ENCODE measurements at places on chromosomes 11 and 22.

GRCh38 chr11:7444091-7444981 lies 41.0 kb upstream of the OLFML1 start:
- no peak for DNase-seq

GRCh38 chr11:73995731-73996130 lies 13.1 kb upstream of the UCP2 start:
- no peak for DNase-seq

DNA sequence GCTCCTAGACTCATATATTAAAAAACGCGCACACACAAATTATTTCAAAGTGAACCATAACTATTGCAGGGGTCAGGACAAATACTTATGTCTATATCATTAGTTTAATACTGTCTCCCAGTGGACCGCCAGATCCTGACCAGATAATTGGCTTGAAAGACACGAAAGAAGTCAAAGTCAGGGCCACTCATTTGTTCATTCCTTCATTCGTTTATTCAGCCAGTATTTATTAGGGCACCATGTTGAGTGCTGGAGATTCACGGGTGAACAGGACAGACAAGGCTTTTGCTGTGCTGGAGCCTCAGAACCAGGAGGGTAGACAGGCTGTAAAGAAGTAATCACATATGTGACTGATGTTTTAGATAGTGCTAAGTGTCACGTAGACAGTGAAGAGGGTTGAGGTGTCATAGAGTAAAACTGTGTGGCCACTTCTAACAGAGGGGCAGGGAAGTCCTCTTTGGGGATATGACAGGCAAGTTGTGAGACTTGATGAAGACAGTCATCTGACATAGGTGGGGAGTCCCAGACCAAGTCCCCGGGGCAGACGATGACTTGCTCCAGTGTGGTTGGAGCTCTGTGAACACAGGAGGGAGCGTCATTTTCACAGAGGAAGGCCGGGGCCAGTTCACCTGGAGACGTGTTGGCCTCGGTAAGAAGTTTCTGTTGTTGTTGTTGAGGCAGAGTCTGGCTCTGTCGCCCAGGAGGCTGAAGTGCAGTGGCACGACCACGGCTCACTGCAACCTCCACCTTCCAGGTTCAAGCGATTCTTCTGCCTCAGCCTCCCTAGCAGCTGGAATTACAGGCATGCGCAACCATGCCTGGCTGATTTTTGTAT lies 25.9 kb downstream of the RBX1 start:
- no peak for DNase-seq

GRCh38 chr22:31651664-31652063 lies 10.4 kb downstream of the PISD start:
- no peak for DNase-seq

GRCh38 chr22:30890686-30891442 lies 77.7 kb downstream of the MORC2 start:
- DNase-seq = no peak

DNA sequence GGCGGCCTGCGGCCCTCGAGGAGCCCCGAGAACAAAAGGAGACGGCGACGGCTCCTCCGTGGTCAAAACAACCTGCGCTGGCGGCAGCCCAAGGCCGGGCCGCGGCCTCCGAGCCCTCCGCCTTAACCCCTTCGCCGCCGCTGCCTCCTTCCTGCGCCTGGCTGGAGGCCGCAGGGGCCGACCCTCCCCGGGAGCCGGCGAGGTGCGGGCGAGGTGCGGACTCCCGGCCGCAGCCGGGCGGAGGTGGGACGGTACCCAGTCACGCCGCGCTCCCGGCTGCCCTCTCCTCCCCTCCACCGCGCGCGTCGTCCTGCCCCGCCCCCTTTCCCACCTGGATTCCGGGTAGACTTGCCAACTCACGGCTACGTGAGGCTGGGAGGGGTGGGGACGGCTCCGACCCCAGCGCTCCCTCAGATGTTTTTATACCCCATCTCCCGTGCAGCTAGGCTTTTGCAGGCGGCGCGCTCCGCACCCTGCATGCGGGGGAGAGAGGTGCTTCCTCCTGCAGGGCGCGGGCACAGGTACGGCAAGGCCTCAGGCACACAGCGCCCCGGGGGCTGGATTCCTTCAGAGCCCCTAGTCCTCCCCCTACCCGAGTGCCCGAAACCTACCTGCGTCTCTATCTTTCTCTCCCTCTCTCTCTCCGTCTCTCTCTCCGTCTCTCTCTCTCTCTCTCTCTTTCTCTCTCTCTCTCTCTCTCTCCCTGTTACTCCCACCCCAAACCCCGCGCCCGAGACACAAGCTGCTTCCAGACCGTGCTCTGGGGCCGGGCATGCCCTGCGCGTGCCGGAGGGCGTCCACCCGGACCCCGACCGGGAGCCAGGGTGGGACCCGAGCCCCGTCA lies 2.0 kb downstream of the PDGFB start:
- DNase-seq = no peak

DNA sequence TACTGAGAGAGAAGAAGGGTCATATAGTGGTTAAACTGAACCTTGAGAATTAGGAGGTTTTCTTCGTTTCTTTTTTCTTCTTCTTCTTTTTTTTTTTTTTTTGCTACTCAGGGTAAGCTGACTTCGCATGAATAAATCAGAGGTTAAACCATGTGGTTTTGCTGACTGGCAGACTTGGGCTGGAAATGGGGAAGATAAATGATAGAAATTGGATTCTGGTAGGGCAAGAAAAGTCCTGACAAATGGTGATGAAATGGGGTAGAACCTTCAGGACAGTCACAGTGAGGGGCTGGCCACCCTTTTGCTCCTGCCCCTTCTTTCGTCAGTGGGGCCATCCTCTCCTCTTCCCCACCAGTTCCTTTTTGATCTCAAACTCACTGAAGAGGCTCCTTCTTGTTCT lies 1.6 kb upstream of the SWAP70 start:
- DNase-seq = no peak

- DNase-seq = no peak
Observed at GRCh38 chr11:59271247-59271755, 58.6 kb upstream of the MPEG1 start.

DNA sequence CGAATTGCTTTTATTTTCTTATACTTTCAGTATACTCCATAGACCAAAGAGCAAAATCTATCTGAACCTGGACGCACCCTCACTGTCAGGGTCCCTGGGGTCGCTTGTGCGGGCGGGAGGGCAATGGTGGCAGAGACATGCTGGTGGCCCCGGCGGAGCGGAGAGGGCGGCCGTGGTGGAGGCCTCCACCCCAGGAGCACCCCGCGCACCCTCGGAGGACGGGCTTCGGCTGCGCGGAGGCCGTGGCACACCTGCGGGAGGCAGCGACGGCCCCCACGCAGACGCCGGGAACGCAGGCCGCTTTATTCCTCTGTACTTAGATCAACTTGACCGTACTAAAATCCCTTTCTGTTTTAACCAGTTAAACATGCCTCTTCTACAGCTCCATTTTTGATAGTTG lies 1077.4 kb downstream of the BRD1 start:
- DNase-seq = no peak

- no peak for DNase-seq
Observed at GRCh38 chr22:44147821-44148574, 32.7 kb upstream of the PARVG start.

- no peak for DNase-seq
Observed at GRCh38 chr11:75107187-75107586, 10.5 kb upstream of the OR2AT4 start.

- DNase-seq = no peak
Observed at GRCh38 chr11:59944720-59945119, 6.5 kb downstream of the OOSP1 start.

GRCh38 chr11:26767060-26767459 lies 45.2 kb upstream of the SLC5A12 start:
- DNase-seq = no peak

- DNase-seq = no peak
Observed at GRCh38 chr11:18322818-18323570, 627 bp downstream of the GTF2H1 start.

GRCh38 chr11:125494974-125495725 lies 915 bp downstream of the FEZ1 start:
- DNase-seq = no peak

- DNase-seq = no peak
Observed at GRCh38 chr22:50507421-50507990, at the start of gene LMF2. TSS of gene LMF2 (minus strand) at chr22:50507702. CDS start at chr22:50507675, 27 bp downstream.

GRCh38 chr11:75576499-75576918 lies 14.5 kb downstream of the SERPINH1 start:
- no peak for DNase-seq

GRCh38 chr11:69012092-69013008 lies 696 bp downstream of the MRGPRF start:
- no peak for DNase-seq

- no peak for DNase-seq
Observed at GRCh38 chr11:64152841-64153691, 12.8 kb downstream of the MACROD1 start.

GRCh38 chr22:24841261-24841660 lies 35.2 kb downstream of the SGSM1 start:
- DNase-seq = no peak

- DNase-seq = no peak
Observed at GRCh38 chr22:25726241-25726640, 15.7 kb upstream of the MYO18B start.

DNA sequence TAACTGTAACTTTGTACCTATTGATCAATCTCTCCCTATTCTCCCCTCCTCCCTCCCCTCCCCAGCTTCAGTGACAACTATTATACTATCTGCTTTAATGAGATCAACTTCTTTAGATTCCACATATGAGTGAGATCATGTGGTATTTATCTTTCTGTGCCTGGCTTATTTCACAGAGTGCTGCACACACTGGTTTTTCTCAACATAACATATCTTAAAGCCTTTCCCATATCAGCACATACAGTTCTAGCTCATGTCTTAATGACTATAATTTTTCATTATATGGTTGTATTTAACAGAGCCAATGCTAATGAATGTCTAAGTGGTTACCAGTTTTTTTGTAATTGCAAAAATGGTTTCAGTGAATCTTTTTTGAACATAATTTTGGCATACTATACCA lies 340.3 kb upstream of the DDI1 start:
- DNase-seq = no peak

DNA sequence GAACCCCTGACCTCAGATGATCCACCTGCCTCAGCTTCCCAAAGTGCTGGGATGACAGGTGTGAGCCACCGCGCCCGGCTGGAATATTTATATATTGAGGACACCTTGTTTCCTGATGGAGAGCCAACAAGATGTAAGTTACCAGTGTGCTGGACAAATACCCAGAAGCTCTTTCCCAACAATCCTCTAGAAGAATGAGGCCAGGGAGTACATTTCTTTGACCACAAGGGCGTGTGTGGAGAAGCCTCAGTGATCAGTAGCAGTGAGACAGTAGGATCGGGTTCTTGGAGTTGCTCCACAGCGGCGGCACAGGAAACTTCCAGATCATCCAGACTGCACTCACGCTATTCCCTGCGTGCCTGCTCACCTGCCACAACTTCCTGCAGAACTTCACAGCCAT lies 10.3 kb upstream of the POLA2 start:
- no peak for DNase-seq

DNA sequence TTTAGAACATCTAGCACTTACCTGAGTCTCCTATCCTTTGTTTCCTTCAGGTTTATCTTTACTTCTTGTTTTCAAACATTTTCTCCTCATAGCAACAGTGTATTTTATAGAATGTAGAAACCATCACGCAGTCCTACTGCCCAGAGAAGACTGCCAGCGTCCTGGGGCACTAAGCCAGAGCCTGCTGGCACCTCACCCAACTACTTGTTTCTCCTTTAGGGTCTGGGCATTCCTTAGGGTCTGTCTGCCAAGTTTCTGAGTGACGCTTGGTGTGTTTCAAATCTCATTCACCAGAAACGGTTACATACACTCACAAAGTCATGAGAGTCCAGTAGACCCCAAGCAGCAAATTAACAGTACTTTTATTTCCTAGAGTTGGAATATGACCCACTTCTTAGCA lies 49.6 kb upstream of the SLC25A1 start:
- DNase-seq = no peak

DNA sequence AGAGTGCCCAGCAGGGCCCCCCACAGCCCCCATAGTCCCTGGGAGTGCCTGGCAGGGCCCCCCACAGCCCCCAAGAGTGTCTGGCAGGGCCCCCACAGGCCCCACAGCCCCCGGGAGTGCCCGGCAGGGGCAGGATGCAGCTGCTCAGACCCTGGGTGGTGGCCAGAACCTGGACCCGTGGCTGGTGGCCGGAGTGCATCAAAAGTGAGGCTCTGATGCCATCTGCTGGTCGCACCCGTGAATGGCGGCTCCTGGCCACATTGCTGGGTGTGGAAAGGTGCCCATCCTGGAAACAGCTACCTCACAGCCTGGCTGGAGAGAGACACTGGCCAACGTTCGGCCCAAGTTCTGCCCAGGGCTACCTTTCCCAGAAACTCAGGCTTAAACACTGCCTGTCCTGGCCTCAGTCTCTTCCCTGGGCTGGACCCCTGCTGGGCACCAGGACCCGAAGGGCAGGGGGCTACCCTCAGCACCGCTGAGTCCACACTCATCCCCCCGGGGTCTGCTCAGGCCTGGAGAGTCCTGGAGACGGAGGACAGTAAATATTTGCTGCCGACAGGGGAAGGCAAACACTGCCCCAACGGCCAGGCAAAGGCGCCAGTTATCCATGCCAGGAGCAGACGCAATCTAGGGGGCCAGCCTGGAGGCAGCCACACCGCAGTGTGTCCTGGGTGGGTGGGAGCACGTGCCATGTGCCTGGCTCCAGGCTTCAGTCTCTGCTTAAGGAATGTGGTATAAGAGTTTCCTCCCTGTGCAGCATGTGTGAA lies 4.4 kb downstream of the INS start:
- DNase-seq = no peak

GRCh38 chr11:69818231-69818602 lies 999 bp downstream of the FGF3 start:
- no peak for DNase-seq

- DNase-seq = no peak
Observed at GRCh38 chr22:26835929-26836528, 178.6 kb downstream of the MIAT start.

DNA sequence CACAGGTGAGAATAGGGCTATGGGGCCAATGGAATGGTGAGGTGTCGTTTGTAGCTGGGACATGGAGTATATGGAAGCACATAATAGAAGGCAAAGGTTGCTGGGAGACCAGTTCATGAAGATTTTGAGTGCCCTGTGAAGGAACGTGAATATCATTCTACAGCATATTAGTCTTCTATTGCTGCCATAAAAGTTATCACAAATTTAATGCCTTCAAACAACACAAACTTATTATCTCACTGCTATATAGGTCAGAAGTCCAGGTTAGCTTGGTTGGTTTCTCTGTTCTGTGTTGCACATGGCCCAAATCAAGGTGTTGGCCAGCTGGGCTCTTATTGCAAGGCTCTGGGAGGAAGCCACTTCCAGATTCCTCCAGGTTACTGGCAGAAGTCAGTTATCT lies 110.6 kb downstream of the SYN3 start:
- no peak for DNase-seq

- DNase-seq = no peak
Observed at GRCh38 chr22:50326225-50326955, 422 bp downstream of the DENND6B start.

GRCh38 chr22:43343670-43344519 lies 723 bp upstream of the SCUBE1 start:
- DNase-seq = no peak

Measured in NCI-H187 treated with DMSO at 0.1 percent for 48 hours (cell line).